ENCODE measurements at places on chromosomes 4 and X. TPM values are rescaled to one million over a fixed set of nuclear protein-coding genes. Genes with fewer than 3 reads are reported as not detected.

GRCh38 chrX:10900585-10901289 is 210.4 kb upstream of the HCCS start:
- no peak for DNase-seq

DNA sequence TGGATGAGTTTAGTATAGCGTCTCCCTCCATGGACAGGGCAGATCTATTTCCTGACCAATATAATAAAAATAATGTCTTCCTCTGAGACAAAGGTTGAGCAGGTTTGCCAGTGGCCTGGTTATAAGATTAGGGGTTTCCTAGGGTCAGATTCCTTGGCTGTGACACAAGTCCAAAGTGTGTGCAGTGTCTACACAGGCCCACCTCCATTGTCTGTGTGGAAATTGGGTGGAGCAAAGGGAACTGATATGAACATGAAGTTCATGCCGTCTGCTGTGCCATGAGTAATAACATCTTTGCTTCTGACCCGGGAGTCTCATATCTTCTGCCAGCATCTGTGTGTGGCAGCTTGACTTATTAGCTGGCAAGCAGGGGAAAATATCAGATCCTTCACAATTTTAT is 187.7 kb upstream of the BOD1L1 start:
- no peak for DNase-seq

- no peak for DNase-seq
Measured at GRCh38 chr4:2943364-2944090, 19.7 kb downstream of the NOP14 start.

EMCN gene
- not detected for total RNA-seq

GUCY1B1 gene
- total RNA-seq: 0.75 TPM
